ENCODE measurements at places on chromosomes 7 and 10.

GRCh38 chr10:101130984-101131961, at the start of gene TLX1:
TLX1 (plus strand) TSS chr10:101131300; CDS start chr10:101131542, 242 bp downstream.
- DNase-seq, result no peak

- DNase-seq, result no peak
Measured at GRCh38 chr7:156031679-156032478, 219.6 kb upstream of the SHH start.

- DNase-seq, result no peak
Measured at GRCh38 chr10:2985729-2986232, 81.6 kb upstream of the PFKP start.

DNA sequence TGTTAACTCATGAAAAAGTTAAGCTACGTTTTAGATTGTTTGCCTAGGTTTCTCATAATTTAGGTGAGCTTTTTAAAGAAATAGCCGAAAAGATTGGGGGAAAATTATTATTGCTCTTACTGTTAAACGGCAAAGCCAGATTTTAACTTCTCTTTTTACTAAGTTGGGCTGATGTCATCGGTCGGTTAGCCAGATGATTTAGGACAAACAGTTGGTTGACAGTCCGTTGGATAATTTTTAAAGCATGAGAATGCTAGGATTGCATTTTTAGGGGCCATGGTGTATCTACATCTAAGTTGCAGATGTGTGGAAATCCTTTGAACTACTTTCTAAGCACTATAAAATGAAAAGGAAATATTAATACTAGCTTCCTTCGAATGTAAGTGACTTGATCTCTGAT, 280.9 kb upstream of the AKR1E2 start:
- DNase-seq, result no peak

DNA sequence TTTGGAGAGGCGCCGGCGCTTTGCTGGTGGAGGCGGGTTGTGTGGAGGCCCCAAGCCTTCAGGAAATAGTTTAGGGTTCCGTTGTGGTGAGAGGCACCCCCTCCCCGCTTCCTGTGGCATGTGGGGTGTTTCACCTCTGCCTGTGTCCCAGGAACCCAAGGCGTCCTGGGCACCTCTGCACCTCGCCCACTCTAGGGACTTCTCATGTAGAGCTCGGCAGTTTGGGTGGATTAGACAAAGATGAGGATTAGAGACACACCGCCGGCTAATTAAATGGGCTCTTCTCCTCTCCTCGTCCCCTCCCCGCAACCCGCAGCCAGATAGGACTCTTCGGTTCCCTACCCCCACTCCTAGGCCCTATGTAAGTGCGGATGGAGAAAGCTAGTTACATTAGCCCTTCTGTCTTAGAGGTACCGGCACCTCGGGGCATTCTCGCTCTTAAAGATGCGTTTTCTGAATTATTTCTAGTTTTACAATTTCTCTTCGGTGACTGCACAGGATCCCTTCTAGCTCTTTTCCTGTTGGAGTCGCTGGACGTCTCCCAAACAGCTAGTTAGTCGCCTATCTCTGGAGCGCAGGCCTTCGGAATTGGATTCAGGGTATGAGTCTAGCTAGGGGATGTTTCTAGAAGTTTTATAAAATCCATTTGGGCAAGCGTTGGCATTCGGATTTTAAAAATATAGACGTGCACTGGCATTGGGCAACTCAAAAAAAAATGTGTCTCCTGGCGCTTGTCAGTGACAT, 7.8 kb downstream of the PTF1A start:
- DNase-seq, result no peak

- no peak for DNase-seq
Measured at GRCh38 chr10:48309711-48310226, 3.3 kb downstream of the MAPK8 start.

DNA sequence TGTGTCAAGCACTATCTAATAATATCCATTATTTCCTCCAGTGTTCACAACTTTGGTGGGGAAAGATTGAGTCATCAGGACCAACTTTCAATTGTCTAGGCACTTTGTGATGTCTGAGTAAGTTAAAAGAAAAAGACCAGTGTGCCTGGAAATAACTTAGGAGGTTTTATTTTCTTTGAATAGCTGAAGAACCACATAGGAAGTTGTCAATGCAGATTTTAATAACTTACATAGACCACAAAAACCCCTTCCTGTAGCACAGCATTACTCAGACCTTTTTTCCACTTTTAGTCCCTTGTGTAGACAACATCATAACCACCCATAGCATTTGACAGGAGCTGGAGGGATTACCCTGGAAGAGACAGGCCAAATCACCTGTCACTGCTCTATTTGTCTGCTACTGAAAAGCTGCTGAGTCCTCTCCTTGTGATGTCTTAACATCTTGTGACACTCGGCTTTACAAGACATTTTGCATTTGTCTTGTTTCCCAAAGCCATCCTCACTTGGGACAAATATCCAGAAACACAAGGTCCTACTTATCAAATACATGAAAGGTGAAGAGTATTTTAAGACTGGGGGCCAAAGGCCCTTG, 241.5 kb upstream of the PTER start:
- DNase-seq, result no peak

DNA sequence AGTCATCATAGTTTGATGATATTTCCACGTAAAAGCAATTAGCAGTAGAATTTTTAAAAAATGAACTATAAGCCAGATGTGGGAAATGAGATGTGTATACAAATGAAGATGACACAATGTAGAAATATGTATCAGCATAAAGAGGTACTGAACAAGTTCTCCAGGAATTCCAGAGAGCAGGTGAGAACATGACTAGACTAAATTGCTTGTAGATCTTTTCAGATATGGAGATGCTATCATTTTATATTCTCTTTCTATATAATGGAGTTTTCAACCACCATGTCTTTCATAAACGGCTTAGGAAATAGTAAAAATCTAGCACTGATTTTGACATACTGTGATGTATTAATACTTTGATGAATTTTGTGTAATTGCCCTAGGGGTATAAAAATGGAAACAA, 130.9 kb downstream of the SEMA3D start:
- no peak for DNase-seq

DNA sequence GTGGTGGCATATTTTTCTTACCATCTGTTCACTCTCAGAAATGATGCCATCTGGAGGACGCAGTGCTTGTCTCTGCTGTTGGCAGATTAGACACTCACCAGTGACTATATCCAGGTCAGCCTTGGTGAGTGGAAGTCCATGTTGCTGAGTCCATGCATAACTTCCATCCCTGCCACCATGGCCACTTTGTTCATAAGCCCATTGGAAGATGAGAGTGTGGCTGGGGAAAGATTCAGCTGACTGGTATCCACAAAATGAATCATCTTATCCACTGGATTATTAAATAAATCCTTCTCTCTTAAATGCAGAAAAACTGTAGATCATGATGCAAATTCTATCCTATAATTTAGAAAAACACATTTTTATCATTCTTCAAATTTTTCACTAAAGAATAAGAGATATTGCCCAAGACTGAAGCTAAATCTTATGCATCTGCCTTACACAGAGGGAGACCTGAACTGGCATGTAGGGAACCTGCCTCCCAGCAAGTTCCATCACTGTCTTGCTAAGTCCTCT, 726.9 kb downstream of the TNS3 start:
- no peak for DNase-seq

GRCh38 chr7:108452707-108453106, 3.5 kb downstream of the NRCAM start:
- DNase-seq, result no peak

DNA sequence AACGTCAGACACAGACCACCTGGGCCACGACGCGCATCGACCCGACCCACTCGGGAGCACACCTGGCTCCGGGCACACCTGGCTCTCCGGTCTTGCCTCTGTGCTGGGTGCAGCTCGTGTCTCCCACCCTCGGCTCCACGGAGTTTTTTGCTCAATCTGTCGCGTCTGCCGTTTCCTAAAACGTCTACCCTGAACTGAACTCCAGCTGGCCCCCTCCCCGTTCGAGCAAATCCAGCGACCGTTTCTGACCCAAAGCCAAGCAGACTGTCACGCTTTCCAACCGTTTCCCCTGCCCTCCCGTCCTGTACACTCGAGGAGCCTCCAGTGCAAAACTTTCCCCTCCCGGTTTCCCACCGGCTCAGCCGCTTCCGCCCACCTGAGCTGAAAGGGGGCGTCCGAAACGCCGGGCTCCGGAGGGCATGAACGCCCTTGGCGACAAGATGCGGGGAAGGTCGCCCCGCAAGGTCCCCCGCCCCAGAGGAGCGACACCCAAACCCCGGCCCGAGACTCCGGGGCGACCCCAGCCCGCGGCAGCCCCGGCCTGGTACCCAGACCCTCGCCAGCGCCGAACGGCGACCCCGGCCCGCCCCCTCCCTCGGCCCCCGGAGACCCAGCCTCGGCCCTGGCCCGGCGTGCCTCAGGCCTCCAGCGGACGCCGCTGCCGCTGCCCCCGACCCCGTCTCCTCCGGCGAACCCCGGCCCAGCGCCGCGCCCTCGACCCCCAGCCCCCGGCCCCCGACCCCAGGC, 557 bp downstream of the CYTH3 start:
- DNase-seq, result no peak

DNA sequence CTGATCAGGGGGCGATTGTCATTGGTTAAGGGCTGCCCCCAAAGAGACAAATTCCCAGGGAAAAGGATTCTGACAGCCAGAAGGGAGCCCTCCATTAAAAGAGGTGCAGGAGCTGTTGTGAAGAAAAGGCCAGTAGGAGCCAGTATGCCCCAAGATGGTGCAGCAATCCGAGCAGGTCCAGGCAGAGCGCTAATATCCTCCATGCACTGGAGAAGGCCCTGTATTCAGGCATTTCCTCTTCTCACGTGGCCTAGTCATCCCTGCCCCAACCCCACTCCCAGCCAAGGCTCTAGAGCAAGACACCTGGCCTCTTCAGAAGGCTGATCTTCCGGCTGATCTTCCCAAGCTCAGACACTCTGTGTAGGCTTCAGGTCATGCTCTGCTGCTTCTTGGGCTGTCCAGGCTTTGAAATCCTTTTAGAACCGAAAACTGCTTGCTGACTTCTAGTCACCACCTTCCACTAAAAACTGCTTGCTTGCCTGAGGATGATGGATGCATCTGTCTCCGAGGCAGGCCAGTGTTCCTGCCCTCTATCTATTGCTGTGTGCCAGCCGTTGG, 77.4 kb downstream of the CYP26A1 start:
- no peak for DNase-seq

GRCh38 chr7:47225387-47226131, 356.4 kb downstream of the TNS3 start:
- no peak for DNase-seq

- DNase-seq, result no peak
Measured at GRCh38 chr10:100923580-100923979, 10.8 kb downstream of the SLF2 start.

DNA sequence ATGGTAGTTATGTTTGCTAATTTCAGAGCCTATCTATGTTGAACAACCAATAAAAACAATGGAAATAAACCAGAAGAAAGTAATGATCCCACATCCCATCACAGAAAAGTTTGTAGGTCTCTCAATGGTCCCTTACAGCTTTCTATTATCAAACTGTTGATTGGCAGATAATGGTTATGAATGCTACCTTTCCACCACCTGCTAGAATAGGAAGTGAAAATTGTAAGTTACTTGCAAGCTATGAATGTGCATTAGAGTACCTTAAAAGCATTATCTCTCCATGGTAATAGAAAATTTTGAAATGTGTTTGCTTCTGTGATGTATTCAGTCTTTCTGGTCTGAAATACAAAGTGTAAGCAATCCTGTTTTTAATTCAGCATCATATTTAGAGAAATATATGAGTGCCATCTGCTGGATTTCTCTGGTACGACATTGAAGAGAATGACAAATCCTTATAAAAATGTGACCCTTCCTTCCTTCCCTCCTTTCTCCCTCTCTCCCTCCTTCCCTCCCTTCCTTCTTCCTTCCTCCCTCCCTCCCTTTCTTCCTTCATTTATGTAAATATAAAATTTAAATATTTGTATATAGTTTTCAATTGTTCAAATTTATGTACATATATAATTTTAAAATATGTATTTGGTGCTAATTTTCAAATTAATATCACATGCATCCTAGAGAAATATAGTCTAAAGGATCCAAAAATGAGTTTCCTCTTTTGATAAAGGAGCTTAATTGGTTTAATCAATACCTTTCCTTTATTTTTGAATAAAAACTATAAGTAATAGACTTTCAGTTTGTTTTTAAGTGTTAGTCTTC, 41.4 kb upstream of the PNLIPRP3 start:
- no peak for DNase-seq

DNA sequence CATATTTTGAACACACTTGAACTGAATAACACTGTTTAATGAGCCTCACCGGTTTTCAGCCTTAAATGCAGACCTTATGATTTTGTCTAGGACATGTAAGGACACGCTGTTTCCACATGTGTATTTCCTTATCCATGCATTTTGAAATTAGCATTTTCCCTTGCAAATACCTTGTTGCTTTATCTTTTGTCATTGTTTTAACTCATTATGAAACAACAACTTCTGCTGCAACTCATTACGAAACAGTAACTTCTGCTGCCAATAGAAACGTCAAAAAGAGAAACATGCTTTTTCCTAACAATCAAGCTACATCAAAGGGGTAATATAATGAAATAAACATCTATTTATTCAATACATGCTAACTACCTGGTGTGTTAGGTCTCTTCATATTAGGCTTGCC, 322.0 kb downstream of the AGMO start:
- no peak for DNase-seq

- no peak for DNase-seq
Measured at GRCh38 chr7:73972614-73973013, 55.4 kb upstream of the ELN start.

DNA sequence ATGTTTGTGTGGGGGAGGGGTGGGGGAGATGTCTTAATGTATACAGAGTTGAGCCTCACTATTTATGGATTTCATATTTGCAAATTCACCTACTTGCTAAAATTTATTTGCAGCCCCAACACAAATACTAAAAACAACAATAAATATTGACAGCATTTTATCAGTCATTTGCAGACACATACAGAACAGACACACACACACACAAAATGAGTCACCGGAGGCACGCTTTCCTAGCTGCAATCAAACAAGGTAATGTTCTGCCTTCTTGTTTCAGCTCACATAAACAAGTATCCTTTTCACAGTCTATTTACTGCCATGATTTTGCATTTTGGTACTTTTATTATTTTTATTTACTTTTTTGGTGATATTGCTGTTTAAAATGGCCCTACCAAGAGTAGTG, 88.5 kb downstream of the IPMK start:
- no peak for DNase-seq

DNA sequence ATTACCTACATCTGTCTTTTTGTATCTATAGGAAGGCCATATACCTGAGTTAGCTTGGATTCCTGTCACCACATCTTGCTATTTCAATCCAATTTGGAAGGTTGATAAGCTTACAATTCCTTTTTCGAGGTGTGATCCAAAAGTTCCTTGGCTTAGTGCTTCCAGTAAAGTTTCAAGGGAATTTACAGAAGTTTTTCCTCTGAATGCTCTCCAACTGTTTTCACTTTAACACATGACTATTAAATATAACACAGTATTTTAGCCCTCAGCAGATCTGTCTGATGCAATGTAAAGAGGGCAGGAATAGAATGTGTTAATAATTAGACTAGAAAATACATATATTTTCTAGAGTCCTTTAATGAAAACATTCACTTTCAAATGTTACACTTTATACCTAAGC, 171.4 kb downstream of the DKK1 start:
- DNase-seq, result no peak
